ENCODE measurements at places on chromosomes 1 and 21. TPM values are rescaled to one million over a fixed set of nuclear protein-coding genes. Genes with fewer than 3 reads are reported as not detected.

Gene CFAP298
- 72.1 TPM for total RNA-seq

Gene FAM72D
- 8.4 TPM for total RNA-seq

Gene FMO4
- total RNA-seq, result 3.1 TPM

Gene OR10Z1
- total RNA-seq, result not detected

Gene CD244
- not detected for total RNA-seq

Gene BRINP3
- total RNA-seq, result not detected
